ENCODE measurements at places on chromosomes 7 and 10. TPM values are rescaled to one million over a fixed set of nuclear protein-coding genes. Genes with fewer than 3 reads are reported as not detected.

Gene CDK1
- 3.3 TPM for total RNA-seq

Gene RADIL
- 1.0 TPM for total RNA-seq

Gene OR2A1
- not detected for total RNA-seq

Gene GHRHR
- not detected for total RNA-seq

Gene HMX2
- 0.25 TPM for total RNA-seq

Gene SPDYE1
- not detected for total RNA-seq

Gene PNLIPRP2
- not detected for total RNA-seq

Gene IDI2
- not detected for total RNA-seq

Gene ZNF273
- 5.4 TPM for total RNA-seq

Gene SEC61A2
- total RNA-seq: 8.9 TPM

DNA sequence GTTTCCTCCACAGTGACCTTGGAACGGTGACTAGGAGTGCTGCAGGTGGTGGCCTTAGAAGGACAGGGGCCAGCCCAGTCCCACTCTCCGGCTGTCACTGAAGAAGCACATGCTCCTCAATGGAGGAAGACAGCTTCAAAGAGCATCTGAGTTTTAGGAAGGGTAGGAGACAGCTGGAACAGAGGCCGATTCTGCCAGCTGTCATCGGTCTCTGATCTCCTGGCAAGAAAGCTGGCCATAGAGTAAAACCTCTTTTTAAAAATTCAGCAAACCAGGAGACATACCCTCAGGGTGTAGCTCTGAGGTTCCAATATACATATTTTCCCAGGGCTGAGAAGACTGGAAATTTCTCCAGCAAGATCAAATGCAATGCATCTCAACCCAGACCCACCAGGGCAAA lies 55.9 kb downstream of the KCNMA1 start:
- no peaks in the 10 kb centered on the region for H3K36me3 ChIP-seq
- no peaks in the 10 kb centered on the region for H3K27me3 ChIP-seq
- H3K27ac ChIP-seq: no peak overlapping the region
- H3K4me3 ChIP-seq: no peak overlapping the region
- no peak for DNase-seq

DNA sequence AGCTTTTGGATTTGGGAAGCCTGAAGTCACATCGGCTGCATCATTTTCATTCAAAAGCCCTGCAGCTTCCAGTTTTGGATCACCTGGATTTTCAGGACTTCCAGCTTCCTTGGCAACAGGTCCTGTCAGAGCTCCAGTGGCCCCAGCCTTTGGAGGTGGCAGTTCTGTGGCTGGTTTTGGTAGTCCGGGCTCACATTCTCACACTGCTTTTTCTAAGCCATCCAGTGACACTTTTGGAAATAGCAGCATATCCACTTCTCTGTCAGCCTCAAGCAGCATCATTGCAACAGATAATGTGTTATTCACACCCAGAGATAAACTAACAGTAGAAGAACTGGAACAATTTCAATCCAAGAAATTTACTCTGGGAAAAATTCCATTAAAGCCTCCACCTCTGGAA lies 18.5 kb downstream of the NUP42 start:
- no peak for DNase-seq
- peaks cover 11% of the 10 kb centered on the region for H3K36me3 ChIP-seq
- no peak overlapping the region for H3K27ac ChIP-seq

GRCh38 chr7:20407585-20408466 lies 77.1 kb downstream of the ITGB8 start:
- H3K27me3 ChIP-seq: no peaks in the 10 kb centered on the region
- H3K4me1 ChIP-seq: no peaks in the 10 kb centered on the region

DNA sequence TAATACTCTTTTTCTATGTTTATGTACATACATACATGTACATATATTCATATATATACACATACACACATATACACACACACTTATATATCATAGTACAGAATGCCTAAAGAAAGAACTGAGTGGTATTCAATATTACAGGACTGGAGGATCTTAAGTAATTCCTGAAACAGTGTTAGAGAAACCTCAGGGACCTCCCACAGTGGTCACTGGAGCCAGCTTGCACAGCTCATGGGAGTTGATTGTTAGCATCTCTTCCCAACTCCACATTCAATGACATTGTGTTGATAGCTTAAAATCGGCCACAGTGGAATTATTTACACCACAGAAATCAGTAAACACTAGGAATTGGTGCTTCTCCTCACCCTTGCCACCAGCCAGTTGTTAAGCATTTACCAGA lies 6.0 kb downstream of the LRRC17 start:
- H3K36me3 ChIP-seq: no peaks in the 10 kb centered on the region
- H3K27ac ChIP-seq: no peak overlapping the region
- DNase-seq: no peak
- no peaks in the 10 kb centered on the region for H3K27me3 ChIP-seq
- no peaks in the 10 kb centered on the region for H3K4me1 ChIP-seq
- no peak overlapping the region for H3K4me3 ChIP-seq

- H3K27me3 ChIP-seq: no peaks in the 10 kb centered on the region
- no peaks in the 10 kb centered on the region for H3K4me1 ChIP-seq
- H3K4me3 ChIP-seq: peak overlapping the region; percentile 60
- peak; percentile 80 for DNase-seq
- no peaks in the 10 kb centered on the region for H3K36me3 ChIP-seq
Observed at GRCh38 chr10:79981450-79982361, 32.8 kb upstream of the SFTPD start.

GRCh38 chr7:121832347-121832746 lies 40.6 kb upstream of the PTPRZ1 start:
- H3K36me3 ChIP-seq: no peaks in the 10 kb centered on the region
- H3K27ac ChIP-seq: no peak overlapping the region
- DNase-seq: no peak
- no peak overlapping the region for H3K4me3 ChIP-seq
- no peaks in the 10 kb centered on the region for H3K4me1 ChIP-seq

DNA sequence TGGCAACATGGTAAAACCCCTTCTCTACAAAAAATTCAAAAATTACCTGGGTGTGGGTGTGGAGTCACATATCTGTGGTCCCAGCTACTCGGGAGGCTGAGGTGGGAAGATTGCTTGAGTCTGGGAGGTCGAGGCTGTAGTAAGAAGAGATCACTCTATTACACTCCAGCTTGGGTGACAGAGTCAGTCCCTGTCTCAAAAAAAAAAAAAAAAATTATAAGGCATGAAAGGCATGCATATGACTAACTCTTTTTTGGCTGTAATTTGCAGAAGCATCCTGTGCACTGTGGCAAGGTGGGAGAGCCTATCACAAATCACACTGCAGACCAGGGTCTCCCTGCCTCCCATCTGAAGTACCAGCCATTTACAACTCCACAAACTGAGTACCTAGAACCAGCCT lies 14.1 kb upstream of the MYPN start:
- H3K4me1 ChIP-seq: no peaks in the 10 kb centered on the region
- no peaks in the 10 kb centered on the region for H3K27me3 ChIP-seq
- no peak overlapping the region for H3K4me3 ChIP-seq
- H3K36me3 ChIP-seq: no peaks in the 10 kb centered on the region
- no peak overlapping the region for H3K27ac ChIP-seq

- H3K36me3 ChIP-seq: peaks cover 13% of the 10 kb centered on the region
- no peak overlapping the region for H3K4me3 ChIP-seq
- DNase-seq: peak; percentile 92
Observed at GRCh38 chr10:72334196-72334824, 20.4 kb downstream of the DNAJB12 start.

- no peaks in the 10 kb centered on the region for H3K27me3 ChIP-seq
- no peak overlapping the region for H3K4me3 ChIP-seq
- H3K27ac ChIP-seq: no peak overlapping the region
- no peak for DNase-seq
Observed at GRCh38 chr7:92415225-92415624, 32.1 kb upstream of the GATAD1 start.

DNA sequence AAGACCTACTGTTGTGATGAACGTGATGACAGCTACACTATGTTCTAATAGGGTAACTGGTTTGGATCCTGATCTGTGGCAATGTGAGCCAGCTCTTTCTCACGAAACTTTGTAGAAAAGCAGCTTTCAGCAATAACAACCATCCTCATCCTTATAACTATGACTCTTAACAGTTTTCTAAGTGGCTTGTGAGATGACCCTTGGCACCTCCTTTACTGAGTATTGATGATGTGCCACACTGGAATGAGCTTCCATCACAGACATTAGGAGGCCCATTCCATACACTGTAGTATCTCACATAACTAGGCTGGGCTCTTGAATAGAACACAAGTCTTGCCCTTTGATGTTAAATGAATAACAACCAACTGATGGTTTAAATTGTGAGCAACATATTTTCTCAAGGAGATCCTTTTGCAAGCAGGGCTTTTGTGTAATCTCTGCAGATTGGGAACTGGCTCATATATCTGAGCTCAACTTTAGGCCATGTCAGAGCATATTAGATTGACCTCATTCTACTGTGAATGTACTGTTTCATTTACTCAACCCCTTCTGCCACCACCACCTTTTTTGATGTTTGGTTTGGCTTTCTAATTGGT lies 46.4 kb downstream of the MYPN start:
- no peak overlapping the region for H3K4me3 ChIP-seq
- DNase-seq: no peak
- H3K27ac ChIP-seq: no peak overlapping the region
- H3K4me1 ChIP-seq: peaks cover 5% of the 10 kb centered on the region

GRCh38 chr10:114607358-114607998 lies 50.6 kb downstream of the ABLIM1 start:
- H3K36me3 ChIP-seq: no peaks in the 10 kb centered on the region
- no peaks in the 10 kb centered on the region for H3K27me3 ChIP-seq
- no peaks in the 10 kb centered on the region for H3K4me1 ChIP-seq
- no peak overlapping the region for H3K4me3 ChIP-seq
- DNase-seq: no peak

DNA sequence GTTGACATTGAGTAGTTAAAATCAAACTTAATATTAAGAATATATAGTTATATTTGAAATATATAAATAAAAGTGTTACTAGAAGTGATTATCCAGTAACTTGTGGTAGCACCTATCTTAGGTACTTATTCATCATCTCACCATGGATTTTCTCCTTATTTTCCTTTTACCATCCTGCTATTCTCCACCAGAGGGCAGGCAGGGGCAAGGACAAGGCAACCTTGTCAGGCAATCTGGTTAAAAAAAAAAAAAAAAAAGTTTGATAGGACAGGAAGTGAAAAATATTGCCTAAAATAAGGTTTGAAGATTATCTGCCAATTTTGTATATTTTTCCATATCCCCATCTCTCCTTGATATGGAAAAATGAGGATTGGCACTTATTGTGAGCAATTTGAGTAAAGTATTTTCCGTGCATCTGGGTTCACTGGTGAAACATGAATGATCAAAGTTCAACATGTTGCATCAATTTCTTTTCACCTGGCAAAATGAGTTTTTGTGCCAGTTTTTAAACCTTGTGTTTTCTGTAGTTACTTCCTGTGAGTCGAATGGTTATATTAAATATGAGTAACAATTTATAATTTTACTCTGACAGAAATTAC lies 256.7 kb downstream of the AGMO start:
- H3K36me3 ChIP-seq: no peaks in the 10 kb centered on the region
- no peak for DNase-seq
- H3K27ac ChIP-seq: no peak overlapping the region
- no peak overlapping the region for H3K4me3 ChIP-seq

GRCh38 chr7:108114117-108114841 lies 15.9 kb downstream of the LAMB4 start:
- H3K27me3 ChIP-seq: no peaks in the 10 kb centered on the region
- no peaks in the 10 kb centered on the region for H3K36me3 ChIP-seq
- no peak for DNase-seq
- no peak overlapping the region for H3K4me3 ChIP-seq
- H3K27ac ChIP-seq: no peak overlapping the region

- H3K27me3 ChIP-seq: no peaks in the 10 kb centered on the region
- no peak overlapping the region for H3K4me3 ChIP-seq
- no peak for DNase-seq
- no peak overlapping the region for H3K27ac ChIP-seq
- H3K36me3 ChIP-seq: peaks cover 2% of the 10 kb centered on the region
Observed at GRCh38 chr7:116698930-116699721, 27.1 kb downstream of the MET start.

GRCh38 chr7:138125119-138125518 lies 48.9 kb downstream of the AKR1D1 start:
- H3K4me1 ChIP-seq: no peaks in the 10 kb centered on the region
- H3K4me3 ChIP-seq: no peak overlapping the region
- no peak for DNase-seq

GRCh38 chr10:60331886-60332285 lies 57.8 kb downstream of the ANK3 start:
- no peak for DNase-seq
- no peaks in the 10 kb centered on the region for H3K4me1 ChIP-seq
- no peak overlapping the region for H3K27ac ChIP-seq
- H3K36me3 ChIP-seq: no peaks in the 10 kb centered on the region
- no peaks in the 10 kb centered on the region for H3K27me3 ChIP-seq
- no peak overlapping the region for H3K4me3 ChIP-seq

- no peak overlapping the region for H3K27ac ChIP-seq
- no peaks in the 10 kb centered on the region for H3K27me3 ChIP-seq
- H3K36me3 ChIP-seq: peaks cover 51% of the 10 kb centered on the region
- no peak for DNase-seq
- no peak overlapping the region for H3K4me3 ChIP-seq
- peaks cover 2% of the 10 kb centered on the region for H3K4me1 ChIP-seq
Observed at GRCh38 chr10:60872451-60872850, 71.5 kb downstream of the RHOBTB1 start.

- H3K4me1 ChIP-seq: no peaks in the 10 kb centered on the region
- DNase-seq: no peak
- H3K27ac ChIP-seq: no peak overlapping the region
- H3K27me3 ChIP-seq: no peaks in the 10 kb centered on the region
- no peak overlapping the region for H3K4me3 ChIP-seq
Observed at GRCh38 chr10:5835446-5836095, 22.3 kb upstream of the GDI2 start.

- no peak overlapping the region for H3K4me3 ChIP-seq
- no peaks in the 10 kb centered on the region for H3K27me3 ChIP-seq
- DNase-seq: no peak
Observed at GRCh38 chr7:7795630-7796121, 77.3 kb upstream of the RPA3 start.

- no peaks in the 10 kb centered on the region for H3K27me3 ChIP-seq
- DNase-seq: no peak
- no peak overlapping the region for H3K27ac ChIP-seq
- H3K36me3 ChIP-seq: no peaks in the 10 kb centered on the region
- H3K4me3 ChIP-seq: no peak overlapping the region
- no peaks in the 10 kb centered on the region for H3K4me1 ChIP-seq
Observed at GRCh38 chr10:30970760-30971460, 60.8 kb downstream of the ZNF438 start.

DNA sequence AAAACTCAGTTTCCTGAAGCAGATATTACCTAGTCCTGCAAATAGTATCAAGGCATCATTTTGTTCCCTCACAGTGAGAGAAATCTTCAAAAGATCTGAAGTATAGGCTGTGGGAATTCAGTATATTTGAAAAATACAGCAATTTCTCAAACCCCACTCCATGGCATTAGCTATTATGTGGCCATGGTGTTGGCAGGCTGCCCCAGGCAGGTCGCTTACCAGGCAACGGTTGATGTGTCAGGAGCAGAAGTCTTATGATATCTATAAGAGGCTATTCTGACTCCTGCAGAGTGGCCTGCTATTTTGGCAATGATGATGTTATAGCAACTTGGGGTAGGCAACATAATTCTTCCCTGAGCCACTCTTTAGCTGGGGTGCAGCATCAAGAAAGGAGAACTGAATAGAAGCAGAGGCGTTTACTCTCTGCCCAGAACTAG lies 187.9 kb downstream of the PLXDC2 start:
- no peak overlapping the region for H3K27ac ChIP-seq
- no peaks in the 10 kb centered on the region for H3K27me3 ChIP-seq
- no peak overlapping the region for H3K4me3 ChIP-seq
- DNase-seq: no peak
- H3K36me3 ChIP-seq: no peaks in the 10 kb centered on the region
